ENCODE measurements at places on chromosomes 12 and 14. TPM values are rescaled to one million over a fixed set of nuclear protein-coding genes. Genes with fewer than 3 reads are reported as not detected.

DNA sequence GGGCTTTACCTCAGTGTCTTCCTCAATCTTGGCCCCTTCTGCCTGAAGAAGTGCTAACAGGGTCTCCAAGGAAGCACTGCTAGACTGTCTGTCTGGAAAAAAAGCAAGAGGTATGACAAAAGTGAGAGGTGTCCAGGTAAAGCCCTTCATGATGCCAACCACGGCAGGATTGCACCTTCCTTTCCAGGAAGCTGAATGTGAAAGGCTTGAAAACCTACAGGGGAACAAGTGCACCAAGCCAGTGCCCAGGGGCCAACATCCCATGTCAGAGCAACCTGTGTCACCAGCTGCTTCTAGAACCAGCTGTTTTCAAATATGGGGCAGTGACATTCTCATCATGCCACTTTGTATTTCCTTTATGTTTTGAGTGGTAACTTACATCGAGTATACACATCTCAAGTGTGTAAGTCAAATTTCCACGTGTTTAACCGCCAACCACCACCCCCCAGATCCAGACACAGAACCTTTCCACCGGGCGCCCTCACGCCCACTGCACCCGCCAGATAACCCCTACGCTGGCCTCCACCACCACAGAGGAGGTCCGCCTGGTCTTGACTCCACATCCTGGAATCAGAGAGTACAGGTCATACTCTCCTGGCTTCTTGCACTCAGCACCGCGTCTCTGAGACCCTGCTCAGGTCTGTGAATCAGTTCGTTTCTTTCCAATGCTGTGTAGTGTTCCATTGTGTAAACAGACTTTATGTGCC lies 27.3 kb downstream of the VPS37B start:
- DNase-seq, result no peak

DNA sequence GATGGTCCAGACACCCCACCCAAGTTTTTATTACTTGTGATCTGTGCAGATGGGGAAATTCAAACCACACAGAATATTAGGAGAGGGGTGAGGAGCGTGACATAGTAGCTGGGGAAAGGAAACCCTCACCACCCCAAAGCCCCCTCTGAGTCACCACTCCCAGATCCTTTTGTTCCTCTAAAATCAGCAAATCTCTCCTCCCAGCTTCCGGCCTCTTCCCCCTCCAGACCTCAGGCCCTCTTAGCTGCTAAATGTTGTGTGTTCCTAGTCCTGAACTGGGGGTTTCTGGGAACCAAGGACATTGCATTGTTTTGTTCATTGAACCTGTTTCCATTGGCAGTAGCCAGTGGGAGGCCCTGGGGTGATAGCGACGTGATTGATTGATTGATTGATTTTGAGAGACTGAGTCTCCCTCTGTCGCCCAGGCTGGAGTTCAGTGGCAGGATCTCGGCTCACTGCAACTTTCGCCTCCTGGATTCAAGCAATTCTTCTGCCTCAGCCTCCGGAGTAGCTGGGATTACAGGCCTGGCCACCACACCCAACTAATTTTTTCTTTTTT lies 5.9 kb upstream of the ORAI1 start:
- DNase-seq, result no peak

- DNase-seq, result no peak
Measured at GRCh38 chr12:119679490-119679889, 11.6 kb downstream of the PRKAB1 start.

Gene GYS2
- polyA plus RNA-seq, result 0.10 TPM

- no peak for DNase-seq
Measured at GRCh38 chr12:95944108-95944704, 1.1 kb downstream of the AMDHD1 start.

DNA sequence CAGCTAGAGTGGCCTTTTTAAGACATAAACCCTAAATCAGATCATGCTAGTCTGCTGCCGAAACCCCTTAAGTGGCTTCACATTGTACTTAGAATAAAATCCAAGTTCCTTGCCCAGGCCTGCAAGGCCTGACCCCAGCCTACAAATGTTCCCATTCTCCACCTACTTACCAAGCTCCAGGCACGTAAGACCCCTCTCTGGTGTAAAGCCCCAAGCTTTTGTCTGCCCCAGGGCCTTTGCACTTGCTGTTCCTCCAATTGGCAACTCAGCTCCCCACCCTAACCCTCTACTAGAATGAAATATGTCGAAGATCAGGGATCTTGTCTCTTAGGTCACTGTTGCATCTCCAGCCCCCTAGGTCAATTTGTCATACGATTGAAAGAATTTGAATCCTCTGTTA lies 27.1 kb upstream of the MED13L start:
- no peak for DNase-seq

DNA sequence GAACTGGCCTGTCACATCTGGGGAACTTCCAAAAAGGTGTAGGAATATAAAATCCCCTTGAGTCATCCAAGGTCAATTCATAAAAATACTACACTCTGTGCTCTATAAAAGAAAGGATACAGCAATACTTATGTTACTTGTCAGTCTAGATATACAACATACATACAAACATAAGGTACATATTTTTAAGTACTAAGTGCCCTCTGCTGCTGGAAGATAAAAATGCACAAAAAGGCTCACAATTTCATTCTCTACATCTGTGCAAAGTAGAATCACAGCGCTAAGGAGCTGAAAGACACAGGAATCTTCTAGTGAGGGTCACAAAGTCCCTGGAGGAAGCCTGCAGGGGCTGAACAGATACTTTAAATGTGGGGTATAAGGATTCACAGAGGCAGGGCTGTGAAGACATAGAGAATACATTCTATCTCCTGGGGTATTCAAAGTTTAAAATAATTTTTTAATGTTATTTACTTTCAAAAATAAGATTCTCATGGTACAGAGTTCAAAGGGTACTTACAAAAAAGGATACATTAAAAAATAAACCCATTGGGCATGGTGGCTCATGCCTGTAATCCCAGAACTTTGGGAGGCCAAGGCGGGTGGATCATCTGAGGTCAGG lies 10.2 kb upstream of the GOLGA5 start:
- DNase-seq, result peak; percentile 80

DNA sequence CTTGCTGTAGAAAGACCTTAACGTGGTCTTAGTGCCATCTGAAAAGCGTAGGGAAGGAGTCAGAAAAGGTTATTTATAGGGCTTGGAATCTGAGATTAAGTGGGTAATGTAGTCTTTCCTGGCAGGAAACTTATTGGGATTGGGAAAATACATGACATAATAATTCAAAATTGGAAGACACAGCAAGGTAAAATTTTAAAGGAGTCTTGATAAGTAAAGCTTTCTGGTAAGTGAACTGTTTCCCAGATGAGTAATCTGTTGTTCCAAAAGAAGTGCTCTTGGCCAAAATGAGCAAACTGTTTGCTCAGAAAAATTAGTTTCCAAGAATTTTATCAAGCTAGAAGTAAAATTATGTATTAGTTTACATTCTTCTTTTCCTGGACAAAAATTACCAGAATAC lies 149.3 kb upstream of the TMTC2 start:
- no peak for DNase-seq

Gene PMEL
- polyA plus RNA-seq, result 1.0 TPM

DNA sequence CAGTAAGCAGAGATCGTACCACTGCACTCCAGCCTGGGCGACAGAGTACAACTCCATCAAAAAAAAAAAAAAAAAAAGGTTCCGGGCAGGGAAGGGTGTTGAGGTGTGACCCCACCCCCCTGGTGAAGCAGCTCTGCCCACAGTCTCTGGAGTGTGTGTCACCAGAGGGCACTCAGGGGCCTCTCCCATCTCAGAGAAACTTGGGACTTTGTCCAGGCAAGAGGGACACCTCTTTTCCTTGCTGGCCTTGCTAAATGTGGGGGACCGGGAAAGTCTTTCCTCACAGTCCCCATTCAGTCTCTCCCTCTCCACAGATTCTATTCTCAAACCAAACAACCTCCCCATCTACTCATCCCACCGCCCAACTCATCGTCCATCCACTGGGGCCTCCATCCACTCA lies 43.6 kb downstream of the RFLNA start:
- DNase-seq, result no peak
